ENCODE measurements at places on chromosomes 5 and 9.

DNA sequence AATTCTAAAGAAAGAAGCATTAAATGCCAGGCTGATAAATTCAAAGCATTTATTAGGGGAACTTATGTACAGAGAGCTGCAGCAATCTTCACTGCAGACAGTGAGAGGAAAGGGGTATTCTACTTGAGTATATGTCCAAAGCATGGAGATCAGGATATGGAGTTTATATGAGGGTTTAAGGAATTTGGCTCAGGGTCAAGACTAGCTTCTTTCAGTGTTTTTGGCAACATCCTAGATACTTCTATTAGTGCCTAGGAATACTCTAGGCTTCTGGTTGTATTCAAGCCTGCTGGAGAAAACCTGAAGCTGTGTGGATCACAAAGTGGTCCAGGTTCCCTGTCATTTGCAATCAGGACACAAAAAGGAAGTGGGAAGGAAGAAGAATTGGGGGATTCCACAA, 194.6 kb downstream of the CETN3 start:
- DNase-seq, result no peak

GRCh38 chr5:39093352-39093751, 19.2 kb upstream of the RICTOR start:
- no peak for DNase-seq

DNA sequence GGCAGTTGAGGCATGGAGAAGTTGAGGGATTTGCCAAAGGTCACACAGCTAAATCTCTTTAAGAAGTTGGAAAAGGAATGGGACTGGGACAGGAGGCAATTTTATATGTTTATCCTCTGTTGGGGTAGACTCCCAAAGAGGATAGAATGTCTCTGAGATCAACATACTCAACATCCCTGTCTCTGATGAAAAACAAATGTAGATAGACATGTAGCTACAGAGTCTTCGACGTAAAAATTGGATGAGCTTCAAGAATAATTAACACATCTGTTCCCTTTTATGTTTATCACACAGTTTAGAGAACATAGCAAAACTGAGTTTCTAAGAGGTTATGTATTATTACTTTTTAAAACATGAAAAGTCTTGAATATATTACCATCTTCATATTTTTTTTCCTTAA, 204.6 kb upstream of the CD180 start:
- DNase-seq, result no peak

DNA sequence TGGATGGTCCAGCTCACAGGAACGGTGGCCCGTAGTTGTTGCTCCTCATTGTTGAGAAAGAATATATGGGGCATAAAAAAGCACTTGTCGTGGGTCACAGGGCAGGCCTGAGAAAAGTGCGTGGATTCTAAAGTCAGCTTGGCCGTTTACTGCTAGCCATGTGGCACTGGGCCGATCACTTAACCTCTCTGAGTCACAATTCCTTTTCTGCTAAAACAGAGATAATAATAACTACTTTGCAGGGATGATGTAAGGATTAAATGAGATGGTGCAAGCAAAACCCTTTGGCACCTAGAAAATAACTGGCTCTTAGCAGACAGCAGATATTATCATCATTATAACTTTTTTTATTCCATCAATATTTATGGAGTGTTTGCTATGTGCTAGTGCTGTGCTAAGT, 579.7 kb downstream of the CCDC171 start:
- DNase-seq, result no peak

DNA sequence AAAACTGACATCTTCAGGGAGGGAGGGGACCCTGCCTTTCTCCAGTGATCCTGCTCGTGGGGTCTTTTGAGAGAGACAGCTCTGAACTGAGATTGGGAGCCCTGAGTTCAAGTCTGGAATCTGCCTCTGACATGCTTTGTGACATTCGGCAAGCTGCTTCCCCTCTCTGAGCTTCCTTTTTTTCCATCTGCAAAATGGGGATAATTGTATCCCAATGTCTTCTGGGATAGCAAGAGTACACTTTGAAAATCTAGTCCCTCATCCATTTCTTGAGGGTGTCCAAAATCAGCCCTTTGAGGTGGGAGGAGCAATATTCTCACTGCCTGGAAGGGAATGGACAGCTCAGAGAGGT, 186.3 kb downstream of the RGS3 start:
- DNase-seq, result no peak

GRCh38 chr9:2722715-2723114, 5.4 kb downstream of the KCNV2 start:
- DNase-seq, result no peak

GRCh38 chr9:37413311-37413710, 9.2 kb upstream of the GRHPR start:
- DNase-seq, result no peak

GRCh38 chr9:137278721-137279711, 1.5 kb downstream of the TOR4A start:
- no peak for DNase-seq

DNA sequence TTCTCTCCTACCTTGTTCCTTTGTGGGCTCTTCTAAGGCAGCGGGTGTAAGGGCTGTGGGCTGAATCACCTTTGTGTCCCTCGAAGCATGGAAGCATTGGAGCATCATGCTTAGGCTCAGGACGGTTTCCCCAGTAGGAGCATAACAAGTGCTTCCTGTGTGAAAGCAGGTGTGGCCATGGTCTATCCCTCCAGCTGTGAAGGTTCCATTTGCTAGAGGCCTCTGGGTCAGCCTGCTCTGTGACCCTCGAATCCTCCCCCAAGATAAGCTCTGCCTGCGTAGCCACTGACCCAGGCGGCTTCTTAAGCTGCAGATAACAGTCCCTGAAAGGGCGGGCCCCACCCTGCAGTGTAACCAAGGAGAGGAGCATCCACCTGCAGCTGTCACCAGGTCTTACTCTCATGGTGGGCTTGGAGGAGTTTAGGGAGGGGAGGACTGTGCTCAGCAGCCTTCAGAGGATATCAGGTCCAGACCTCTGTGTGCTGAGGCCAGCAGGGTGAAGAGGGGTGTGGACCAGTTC, 8.4 kb upstream of the NDST1 start:
- no peak for DNase-seq

GRCh38 chr5:134949316-134949715, 18.4 kb upstream of the CATSPER3 start:
- DNase-seq, result no peak

DNA sequence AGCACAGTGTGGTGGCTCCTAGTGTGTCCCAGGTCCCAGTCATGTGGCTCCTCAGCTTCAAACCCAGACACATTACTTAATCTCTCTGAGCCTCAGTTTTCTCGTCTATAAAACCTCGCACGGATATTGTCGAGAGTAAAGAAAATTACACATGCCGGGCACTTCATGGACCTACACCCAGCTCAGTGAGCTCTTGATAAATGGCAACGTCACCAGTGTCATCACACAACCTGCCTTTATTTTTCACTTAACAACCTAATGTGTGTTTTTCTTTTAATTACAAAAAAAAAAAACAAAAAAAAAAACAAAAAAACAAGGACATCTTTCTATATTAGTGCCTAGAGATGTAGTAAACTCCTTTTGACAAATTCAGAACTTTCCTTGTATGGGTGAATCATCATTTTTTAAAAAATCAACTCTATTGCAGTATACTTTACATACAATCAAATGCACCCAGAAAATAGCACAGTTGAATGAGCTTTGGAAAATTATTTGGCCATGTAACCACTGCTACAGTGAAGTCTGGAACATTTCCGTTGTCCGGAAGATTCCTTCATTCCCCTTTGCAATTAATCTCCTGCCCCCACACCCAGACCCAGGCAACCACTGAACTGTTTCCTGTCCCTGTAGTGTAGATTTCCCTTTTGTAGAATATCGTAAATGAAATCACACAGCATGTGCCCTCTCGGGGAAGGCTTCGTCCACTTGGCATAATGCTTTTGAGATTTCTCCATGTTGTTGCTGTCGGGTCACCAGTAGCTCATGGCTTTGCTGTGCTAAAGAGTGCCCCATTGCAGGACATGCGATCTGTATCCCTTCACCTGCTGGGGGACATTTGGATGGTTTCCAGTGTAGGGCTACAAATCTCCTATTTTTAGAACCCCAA, 100.4 kb upstream of the LARP1 start:
- no peak for DNase-seq

DNA sequence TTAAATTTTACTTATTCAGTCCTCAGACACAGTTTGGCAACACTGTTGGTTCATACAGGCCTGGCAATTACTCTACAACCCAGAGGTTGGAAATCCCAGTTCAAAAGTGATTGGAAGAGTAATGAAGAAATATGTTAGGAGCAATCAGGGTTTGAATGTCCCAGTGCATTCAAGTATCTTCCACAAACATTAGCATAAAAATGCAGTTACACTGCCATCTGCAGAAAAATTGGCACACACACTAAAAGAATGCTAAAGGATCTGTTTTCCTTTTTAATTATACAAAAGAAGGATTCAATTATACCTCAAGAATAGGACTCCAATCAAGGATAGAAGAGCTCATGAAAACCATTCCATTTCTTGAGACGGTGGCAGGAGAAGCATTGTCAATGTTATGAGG, 130.2 kb downstream of the DNAH5 start:
- DNase-seq, result no peak

- no peak for DNase-seq
Measured at GRCh38 chr5:6404129-6404528, 25.8 kb upstream of the MED10 start.

GRCh38 chr9:134515026-134515821, 126.4 kb upstream of the COL5A1 start:
- no peak for DNase-seq

- DNase-seq, result no peak
Measured at GRCh38 chr5:174852143-174852542, 127.8 kb downstream of the MSX2 start.

DNA sequence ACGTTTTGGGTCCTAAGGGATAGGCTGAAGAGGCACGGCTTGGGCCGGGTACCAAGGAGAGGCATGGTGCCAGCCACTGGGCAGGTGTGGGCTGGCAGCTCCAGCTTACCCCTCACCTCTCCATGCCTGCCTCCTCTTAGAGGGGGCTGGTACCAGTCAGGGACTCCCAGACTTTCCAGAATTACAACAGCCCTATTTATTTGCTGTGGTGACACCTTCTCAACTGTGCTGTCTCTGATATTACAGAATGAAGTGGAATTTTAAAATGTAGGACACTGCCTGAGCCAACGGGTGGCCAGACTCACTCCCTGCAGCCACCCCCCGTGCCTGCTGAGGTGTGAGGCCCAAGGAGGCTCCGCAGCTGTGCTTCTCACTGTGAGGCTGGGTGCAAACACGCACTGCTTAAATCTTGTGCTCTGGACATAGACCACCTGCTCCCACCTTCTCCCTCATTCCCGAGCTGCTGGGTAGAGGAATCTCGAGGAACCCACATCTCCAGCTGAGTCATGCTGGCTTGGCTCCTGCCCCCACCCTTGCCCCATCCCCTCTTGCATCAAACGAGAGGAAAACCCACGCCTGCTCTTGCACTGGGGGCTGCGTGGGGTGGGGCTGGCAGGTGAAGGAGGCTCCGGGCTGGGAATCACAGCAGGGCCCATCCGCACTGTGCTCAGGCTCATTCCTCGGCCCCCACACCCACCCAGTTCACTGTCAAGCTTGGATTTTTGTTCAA, 47.9 kb downstream of the PRRT1B start:
- DNase-seq, result no peak

DNA sequence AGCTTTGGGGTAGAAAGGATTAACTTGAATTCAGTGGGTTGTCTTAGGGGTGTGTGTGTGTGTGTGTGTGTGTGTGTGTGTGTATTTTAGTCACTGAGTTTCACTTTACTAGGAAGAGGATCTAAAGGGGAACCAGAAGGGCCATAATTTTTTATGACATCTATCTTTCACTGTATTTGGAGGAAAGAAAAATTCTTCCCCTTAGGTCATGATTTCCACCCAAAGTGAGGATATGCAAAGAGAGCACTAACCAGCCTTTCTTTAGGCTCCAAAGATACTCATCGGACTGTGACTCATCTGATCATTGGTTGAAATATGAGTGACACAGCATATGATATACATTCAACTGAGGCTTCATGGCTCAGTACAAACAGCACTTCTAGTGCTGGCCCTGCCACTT, 75.2 kb upstream of the RASGRF2 start:
- no peak for DNase-seq

Measured in stimulated activated CD8-positive, alpha-beta memory T cell treated with anti-CD3 and anti-CD28 coated beads, Interleukin-15, amount 100 ng/mL, for 4 hours (primary cell).